ENCODE measurements at places on chromosomes 7 and 10.

- DNase-seq: no peak
Measured at GRCh38 chr7:113268757-113269156, 150.4 kb upstream of the SMIM30 start.

GRCh38 chr10:88088441-88089340, 225.3 kb downstream of the PTEN start:
- DNase-seq: no peak

GRCh38 chr7:128045766-128046165, 14.5 kb upstream of the LRRC4 start:
- no peak for DNase-seq

DNA sequence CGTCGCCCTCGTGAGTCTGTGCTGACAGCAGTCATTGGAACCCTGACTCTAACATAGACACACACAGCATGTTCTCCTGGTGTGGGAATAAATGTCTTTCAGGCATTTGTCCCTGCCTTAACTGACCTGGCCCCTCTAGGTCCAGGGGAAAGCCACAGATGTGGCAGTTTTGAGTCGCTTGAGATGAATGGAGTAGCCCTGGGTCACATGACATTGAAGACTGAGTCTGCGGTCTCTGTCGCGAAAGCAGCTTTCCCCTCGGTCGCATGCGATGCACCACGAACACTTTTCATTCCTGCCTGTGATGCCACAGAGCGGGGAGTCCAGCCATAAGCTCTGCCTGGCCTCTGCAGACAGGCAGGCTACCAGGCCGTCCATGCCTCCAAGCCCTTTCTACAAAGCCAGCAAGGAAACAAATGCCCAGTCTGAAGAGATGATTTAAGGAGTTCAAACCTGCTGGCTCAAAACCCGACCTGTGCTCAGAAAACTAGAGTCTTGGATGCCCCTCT, 172.3 kb downstream of the WDR37 start:
- DNase-seq: no peak

GRCh38 chr7:1245524-1246050, 12.9 kb downstream of the UNCX start:
- peak; percentile 61 for DNase-seq

- DNase-seq: no peak
Measured at GRCh38 chr10:91589015-91589657, 43.7 kb downstream of the PPP1R3C start.

DNA sequence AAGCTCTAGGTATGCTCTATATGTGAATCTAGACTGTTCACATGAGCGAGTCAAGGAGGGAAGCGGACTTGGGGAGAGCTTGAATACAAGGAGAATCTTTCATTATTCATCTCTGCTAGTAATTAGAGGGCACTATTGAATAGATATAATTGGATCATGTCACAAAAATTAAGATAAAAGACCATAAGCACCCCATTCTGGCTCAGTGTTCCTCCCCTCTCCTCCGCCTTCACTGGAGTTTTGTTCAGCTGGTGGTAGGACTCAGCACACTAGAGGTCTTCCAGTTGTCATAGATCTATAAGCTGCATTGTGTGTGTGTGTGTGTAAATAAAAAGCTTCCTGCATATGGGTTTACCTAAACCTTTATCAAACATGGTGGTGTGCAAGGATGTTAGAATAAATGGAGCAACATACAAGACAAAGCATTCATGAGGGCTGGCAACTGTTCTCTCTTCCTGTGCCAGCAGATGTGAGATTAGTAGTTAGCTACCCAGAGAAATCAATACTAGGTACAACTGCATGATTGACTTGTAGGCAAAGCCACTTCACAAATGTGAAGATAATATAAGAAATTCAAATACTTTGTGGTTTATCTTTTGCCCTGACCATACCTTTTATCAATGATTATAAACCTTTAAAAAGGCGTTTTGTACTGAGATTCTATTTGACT, 142.6 kb downstream of the CREB5 start:
- no peak for DNase-seq

GRCh38 chr10:48478980-48479811, 125.7 kb downstream of the ARHGAP22 start:
- no peak for DNase-seq

GRCh38 chr7:2209146-2209960, 23.4 kb downstream of the MAD1L1 start:
- peak; percentile 92 for DNase-seq

GRCh38 chr10:112002206-112002605, 181.4 kb downstream of the GPAM start:
- no peak for DNase-seq

GRCh38 chr10:5788969-5789368, 24.3 kb downstream of the GDI2 start:
- no peak for DNase-seq

DNA sequence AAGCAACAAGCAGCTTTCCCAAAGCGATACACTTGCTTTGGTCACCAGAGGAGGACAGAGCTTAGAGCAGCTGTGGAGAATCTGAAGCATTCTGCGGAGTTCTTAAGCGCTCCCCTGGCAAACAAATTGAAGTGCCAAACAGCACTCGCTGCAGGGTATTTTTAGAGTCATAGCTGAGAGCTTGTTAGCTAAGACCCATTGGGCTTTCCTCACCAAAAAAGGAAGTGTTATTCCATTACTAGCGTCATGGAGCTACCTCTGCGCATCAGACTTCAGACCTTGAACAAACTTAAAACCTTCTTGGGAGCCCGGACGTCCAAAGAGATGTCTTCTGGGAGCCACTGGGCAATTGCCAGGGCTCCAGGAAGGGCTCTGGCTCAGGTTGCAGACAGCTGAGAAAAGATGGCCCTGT, 23.2 kb upstream of the BMPR1A start:
- peak; percentile 22 for DNase-seq

GRCh38 chr7:45897042-45897690, 8.9 kb downstream of the IGFBP1 start:
- DNase-seq: no peak

DNA sequence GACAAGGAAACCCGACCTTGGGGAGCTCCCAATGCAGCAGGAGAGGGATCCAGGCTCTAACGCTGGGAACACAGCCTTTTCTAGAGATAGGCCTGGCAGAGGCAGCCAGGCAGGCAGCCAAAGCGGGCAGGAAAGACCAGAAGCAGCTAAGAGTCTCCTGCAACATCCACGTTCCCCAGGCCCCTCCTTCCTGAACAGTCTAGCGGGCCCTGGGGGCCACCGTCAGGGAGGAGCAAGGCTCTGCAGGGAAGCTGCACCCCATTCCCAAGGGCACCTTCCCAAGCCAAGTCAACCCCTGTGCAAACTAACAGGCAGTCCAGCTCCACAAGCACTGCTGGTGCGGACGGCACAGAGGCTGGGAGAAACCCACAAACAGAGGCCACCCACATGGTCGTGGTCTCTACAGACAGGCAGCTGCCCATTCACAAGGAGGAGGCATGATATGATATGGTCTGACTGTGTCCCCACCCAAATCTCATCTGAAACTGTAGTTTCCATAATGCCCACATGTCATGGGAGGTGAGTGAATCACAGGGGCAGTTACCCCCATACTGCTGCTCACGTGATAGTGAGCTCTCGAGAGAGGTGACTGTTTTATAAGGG, 115.7 kb downstream of the MAD1L1 start:
- no peak for DNase-seq

DNA sequence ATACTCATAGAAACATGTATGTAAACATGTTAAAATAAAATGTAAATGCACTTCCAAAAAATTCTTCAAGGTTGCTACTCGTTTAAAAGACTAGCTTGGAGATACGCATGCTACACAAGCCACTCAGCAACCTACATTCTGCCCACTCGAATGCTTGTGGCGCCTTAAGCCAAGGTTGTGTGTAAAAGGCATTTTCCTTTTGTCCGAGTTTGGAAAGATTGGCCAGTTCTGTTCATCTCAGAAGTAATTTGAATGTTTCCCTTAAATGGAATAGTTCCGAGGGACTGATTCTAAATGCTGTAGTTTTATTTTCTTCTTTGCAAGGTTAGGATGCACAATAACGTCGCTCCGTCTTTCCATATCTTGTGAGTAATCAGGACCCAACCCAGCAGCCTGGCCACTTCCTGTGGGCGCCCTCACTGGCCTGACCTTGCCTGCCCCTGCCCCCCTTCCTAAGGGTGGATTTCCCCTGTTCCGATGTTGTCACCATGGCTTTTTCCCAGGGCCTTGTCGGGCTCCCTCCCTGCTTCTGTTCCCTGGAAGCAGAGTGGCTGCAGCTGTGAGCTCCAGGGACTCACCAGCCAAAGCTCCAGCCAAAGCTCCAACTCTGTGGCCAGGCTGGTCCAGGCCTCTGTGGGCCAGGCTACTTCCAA, 70.6 kb downstream of the PTPRE start:
- no peak for DNase-seq

DNA sequence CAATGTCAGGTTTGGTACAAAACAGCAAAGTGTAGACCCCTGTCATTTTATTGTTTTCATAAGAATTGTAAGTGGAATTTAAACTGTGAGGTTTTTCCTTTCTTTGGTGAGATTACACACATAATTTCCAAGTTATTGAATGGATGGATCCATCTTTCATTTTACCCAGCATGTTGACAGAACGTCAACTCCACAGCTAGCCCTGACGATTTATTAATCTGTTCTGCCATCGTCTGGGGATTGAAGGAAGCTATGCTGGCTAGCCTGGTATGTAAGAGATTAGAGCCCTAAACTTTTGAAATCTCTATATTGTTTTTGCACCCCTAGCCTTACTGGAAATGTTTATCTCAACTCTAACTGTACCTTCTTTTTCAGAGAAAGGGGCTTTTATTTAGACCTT, 8.6 kb downstream of the WNT16 start:
- DNase-seq: peak; percentile 53

DNA sequence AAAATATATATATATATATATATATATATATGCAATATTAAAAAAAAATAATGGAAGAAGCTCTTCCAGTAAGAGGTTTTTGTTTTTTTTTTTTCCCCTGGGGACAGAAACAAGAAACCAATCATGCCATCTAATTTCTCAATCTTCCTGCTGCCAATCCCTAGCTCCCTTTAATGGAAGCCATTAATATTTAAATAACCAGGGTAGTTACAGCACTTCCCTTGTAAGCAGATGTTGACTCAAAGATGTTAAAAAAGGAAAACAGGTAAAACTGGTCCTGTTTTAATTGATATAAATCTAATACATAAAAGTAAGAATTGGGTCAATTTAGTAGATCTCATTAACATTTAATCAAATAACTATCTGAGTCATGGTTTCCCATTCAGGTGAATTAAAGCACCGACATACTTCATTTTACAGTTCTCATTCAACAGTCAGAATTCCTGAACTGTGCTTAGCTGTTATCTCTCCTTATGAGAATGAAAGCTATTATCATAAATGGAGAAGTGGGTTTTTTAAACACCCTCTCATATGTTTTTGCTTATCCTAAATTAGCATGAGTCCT, 22.6 kb downstream of the CPVL start:
- DNase-seq: peak; percentile 57

GRCh38 chr10:89663144-89663543, 18.1 kb upstream of the PANK1 start:
- no peak for DNase-seq

DNA sequence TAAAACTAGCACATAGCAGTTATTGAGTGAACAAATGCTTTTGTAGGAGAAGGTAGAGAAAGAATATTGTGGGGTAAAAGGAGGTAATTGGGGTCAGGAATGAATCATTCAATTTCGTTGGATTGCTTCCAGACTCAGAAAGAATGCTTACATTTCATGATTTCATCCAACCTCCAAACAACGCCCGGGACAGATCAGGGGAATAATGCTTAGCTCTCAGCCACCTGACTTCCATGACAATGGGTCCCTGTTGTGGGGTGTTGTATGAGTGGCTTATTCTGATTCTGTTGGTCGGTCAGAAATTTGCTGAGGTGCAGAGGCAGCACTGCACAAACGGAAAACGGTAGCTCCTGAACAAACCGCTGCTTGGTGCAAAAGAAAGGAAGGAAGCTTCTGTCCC, 24.0 kb upstream of the INPP5F start:
- no peak for DNase-seq

GRCh38 chr10:15035385-15036301, 8.1 kb upstream of the OLAH start:
- DNase-seq: no peak

- DNase-seq: no peak
Measured at GRCh38 chr10:80173466-80173865, 31.9 kb downstream of the ANXA11 start.

GRCh38 chr10:2759233-2759632, 308.1 kb upstream of the PFKP start:
- no peak for DNase-seq

GRCh38 chr7:108385834-108386422, 70.3 kb downstream of the NRCAM start:
- peak; percentile 87 for DNase-seq

DNA sequence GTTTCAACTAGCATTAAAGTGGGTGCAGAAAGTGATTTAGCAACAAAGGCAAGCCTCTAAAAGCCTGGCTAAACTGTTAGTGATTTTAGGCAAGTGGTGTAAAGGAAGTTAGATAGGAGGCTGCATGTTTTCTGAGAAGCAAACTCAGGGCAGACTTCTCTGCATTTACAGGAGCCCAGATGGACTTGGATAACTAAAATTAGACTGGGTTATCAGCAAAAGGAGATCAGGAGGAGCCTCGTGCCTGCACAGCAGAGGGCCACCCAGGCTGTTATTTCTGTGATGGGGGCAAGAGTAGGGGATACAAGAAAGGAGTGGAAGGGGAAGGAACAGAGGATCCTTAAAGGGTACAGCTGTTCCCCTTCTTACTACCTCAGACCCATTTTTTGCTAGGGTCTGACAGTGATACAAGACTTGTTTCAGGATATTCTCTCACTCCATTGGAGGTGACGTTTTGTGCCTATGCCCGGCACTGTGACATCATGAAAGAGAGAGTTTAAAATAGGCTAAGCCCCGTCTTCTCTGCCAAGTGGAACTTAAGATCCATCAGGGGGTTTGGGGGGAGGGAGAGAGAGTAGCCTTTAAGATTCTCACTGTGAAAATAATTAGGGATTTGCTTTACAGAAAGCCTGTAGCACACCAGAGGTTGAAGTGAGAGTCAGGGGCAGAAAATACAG, 49.6 kb upstream of the PDCD4 start:
- DNase-seq: peak; percentile 66

DNA sequence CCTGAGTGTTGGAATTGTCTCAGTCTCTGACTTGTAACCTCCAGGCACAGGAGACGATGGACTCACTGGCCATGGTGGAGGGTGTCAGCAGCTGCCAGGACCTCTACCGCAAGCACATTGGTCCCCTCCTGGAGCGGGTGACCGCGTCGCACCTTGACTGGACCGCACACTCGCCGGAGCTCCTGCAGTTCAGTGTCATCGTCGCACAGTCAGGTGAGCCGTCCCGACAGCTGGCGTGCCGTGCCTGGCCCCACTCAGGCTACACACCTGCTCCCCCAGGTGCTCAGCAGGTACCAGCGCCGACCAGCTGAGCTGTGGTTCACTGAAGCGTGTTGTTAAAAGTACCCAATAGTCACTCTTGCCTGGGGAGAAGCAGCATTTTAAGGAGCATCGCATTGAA, 36.7 kb upstream of the PRKAR1B start:
- DNase-seq: no peak

DNA sequence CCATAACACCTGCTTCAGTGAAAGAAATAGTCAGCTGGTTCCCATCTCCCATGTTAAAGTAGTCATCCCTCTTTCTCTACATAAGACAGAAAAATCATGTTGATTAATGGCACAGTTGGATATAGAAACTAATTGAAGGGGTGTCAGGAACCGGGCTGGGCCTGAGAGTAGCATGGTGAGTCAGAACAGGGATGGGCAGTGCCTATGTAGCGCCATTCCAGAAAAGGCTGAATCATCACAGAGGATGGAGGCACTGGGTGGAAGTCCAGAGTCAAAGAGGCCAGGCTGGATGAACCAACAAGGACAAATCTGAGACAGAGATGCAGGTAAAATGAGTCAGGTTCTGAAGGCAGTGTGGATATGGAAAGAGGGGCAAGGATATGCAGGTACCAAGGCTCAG, 201.2 kb downstream of the LHFPL3 start:
- no peak for DNase-seq
